Psoas muscle (tissue), 8 donors: ENCODE measurements at places on chromosomes 7 and 10. TPM values are rescaled to one million over a fixed set of nuclear protein-coding genes. Genes with fewer than 3 reads are reported as not detected.

- DNase-seq: peak; percentile 72
These were observed 18.9 kb upstream of the NRBF2 start for GRCh38 chr10:63114031-63114814.

DNA sequence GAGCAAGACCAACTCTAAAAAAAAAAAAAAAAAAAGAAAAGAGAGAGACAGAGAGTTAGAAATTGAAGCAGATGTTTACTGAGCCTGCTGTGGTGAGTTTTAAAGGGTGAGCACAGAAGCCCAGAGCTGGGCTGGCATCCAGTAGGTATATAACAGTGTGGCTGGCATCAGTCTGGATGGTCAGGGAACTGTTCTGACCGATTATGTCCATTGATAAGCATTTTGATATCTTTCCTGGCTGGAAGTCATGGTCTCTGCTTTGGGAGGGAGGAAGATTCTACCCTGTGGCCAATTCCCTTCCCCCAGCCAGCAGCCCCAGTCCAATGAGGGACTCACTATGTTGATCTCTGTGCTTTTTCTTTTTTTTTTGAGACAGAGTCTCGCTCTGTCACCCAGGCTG is 65.2 kb upstream of the PODXL start:
- no peak for DNase-seq

DNA sequence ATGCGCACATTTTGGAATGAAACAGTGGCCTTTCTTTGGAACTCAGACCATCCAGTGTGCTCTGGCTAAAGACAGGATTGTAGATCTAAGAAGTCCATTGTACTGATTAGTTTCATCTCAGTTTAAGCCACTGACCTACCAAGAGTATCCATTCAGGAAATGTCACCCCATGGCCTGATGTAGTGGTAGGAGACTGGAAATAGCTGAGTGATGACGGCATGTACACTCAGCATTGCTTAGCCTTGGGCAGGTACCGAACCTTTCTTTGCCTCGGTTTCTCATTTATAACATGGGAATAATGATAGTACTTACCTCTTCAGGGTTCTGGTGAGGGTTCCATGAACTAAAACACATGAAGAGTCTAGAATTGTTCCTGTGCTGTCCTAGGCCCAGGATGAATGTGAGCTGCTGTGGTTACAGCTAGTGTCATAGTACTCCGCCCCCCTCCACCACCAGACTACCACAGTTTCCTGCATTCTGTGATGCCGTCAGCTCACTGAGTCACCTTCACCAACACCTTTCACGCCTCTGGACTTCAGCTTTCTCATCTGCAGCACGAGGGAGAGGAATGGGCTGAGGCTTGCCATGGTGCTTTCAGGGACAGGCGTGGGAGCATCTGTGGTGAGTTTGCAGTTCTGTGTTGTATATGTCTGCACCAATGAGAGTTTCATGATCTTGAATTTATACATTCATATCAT is 484.0 kb upstream of the GALNT17 start:
- DNase-seq: no peak

GRCh38 chr7:131225619-131226513 is 101.8 kb upstream of the MKLN1 start:
- no peak for DNase-seq

DNA sequence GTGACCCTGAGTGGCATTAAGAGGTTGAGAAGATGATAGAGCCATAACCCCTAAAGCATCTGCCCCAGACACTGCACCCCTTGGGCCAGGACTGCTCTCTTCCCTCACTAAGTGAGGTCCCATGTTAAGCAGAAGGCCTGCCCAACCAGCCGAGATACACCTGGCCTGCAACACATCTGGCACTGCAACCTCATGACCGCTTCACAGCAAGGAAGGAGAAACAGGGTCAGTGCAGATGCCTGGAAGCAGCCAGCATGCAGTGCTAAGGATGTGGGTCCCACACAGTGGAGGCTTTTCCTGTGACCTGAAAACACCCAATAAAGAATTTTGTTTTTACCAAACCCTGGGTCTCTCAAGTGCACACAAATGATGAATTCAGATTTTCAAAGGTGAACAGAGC is 7.4 kb downstream of the NOD1 start:
- DNase-seq: no peak

GRCh38 chr10:69392481-69393000 is 24.2 kb downstream of the TACR2 start:
- DNase-seq: peak; percentile 82

DNA sequence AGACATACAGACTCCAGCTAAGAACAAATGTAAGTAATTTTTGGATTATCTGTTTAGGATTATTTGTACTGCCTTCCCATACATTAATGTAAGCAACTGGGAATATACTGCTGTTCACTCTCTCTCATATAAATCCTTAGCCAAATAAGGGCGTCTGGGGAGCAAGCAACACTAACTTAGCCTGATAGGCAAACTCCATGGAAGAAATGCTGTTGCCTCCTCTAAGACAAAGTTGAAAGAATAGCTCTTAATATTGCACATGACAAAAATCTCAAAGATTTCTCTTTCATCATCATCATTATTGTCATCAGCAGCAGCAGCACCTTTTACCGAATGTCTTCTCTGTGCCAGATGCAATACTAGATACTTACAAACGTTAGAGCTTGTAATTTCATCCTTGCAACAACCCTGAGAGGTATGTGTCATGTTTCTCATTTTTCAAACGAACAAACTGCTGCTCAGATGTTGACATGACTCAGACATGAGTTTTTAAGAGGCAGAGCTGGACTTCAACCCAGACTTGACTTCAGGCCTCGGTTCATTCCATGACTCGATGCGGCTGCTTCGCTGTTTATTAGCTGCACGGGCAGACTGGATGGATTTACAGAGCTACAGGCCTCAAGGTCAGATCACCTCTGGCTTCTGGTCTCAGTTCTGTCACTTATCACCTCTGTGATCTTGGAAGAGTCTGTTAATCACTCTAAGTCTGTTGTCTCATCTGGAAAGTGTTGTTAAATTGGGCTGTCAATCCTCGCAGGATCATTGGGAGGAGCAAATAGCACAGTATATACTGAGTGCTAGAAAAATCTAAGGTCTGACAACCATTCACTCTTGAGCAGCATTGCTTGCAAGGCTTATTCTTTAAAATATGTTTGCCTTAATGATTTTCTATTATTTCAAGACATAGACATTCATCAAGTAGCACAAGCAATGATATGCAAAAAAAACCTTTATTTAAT is 126.3 kb upstream of the CELF2 start:
- DNase-seq: peak; percentile 72

- DNase-seq: no peak
These were observed 49.7 kb upstream of the TM9SF3 start for GRCh38 chr10:96636551-96636950.

DNA sequence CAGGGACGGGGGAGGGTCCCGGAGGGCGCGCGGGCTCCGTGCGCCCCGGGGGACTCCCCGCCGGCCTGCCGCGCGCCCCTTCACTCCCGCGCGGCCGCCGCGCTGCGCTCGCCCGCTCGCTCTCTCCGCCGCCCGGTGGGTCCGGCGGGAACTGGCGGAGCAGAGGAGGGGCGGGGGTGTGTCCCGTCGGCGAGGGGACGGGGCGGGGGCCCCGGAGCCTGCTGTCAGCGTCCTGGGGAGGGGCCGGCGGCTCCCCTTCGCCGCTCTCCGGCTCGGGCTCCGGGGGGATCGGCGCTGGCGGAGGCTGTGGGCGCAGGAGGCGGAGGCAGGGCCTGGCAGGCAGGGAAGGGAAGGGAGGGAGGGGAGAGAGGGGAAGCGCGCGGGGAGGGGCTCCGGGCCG is at the start of gene SH3PXD2A:
Gene SH3PXD2A (minus strand): TSS at position 153 of the 400 bp plus-strand sequence. CDS start 310 bp downstream, outside the sequence.
- DNase-seq: peak; percentile 45

Gene STEAP2
- 0.33 TPM for polyA plus RNA-seq

Gene MBLAC1
- 2.7 TPM for polyA plus RNA-seq

Gene ABLIM1
- 16.5 TPM for polyA plus RNA-seq

Gene HGF
- polyA plus RNA-seq: 0.35 TPM

Gene STOX1
- polyA plus RNA-seq: 0.14 TPM
